ENCODE measurements at places on chromosomes 4 and X.

DNA sequence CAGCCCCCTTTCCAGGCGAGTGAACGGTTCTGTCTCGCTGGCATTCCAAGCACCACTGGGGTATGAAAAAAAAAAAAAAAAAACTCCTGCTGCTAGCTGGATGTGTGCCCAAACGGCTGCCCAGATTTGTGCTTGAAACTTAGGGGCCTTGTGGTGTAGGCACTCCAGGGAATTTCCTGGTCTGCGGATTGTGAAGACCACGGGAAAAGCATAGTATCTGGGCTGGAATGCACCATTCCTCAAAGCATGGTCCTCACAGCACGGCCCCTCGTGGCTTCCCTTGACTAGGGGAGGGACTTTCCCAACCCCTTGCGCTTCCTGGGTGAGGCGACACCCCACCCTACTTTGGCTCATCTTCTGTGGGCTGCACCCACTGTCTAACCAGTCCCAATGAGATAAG is 516.8 kb upstream of the FAM241A start:
- DNase-seq = no peak

DNA sequence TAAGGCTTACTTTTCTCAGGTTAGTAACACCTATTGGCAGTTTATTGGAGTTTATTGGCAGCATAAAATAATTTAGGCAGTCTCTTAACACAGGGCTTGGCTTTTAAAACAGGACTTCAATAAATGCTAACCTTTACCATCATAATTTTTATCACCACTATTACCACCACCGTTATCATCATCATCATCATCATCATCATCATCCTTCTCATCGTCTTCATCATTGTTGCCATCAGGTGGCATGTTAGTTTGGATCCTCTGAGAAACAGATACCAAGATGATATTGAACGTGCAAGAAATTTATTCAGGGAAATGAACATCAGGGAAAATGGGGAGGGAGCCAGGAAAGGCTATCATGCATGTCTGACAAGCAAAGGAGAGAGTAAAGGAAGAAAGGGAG is 16.2 kb downstream of the GBA3 start:
- no peak for DNase-seq

- no peak for DNase-seq
These were observed 601.3 kb downstream of the IQCM start for GRCh38 chr4:149214301-149214700.

DNA sequence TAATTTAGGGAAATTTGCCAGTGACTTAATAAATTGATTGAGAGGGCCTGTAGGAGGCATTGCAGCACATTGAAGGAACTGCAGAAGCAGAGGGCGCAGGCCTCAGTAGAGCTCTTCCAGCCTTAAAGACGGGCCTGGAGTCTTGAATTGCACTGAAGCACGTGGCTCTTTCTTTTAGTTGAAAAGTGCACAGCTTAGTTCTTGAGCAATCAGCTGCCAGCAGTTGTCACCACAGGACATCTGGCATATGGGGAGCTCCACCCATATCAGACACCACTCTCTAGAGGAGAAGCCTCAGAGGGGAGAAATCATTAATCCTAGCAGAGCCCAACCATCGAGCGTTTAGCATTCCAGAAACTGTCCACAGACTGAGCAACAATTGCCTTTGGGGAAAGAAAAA is 16.0 kb upstream of the FGF16 start:
- no peak for DNase-seq

GRCh38 chrX:41066969-41067368 is 18.3 kb upstream of the USP9X start:
- no peak for DNase-seq

DNA sequence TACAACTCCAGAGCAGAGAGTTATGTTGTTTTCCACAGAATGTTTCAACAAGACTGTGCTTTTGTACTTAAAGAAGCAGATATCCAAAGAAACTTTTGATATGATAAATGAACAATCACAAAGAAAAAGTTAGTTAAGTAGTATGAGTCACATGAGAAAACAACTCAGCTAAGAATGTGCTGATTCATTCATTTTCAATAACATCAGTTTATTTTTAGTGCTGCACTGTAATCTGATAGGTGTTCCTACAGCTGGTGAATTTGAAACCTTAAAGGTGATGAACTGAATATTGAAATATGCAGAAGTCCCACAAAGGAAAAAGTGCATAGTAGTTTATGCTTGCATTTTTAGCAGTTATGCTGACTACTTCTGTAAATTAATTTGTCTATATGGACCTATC is 180.3 kb upstream of the TENM3 start:
- no peak for DNase-seq

All from effector memory CD8-positive, alpha-beta T cell (primary cell).